ENCODE measurements at places on chromosomes 7 and 10. TPM values are rescaled to one million over a fixed set of nuclear protein-coding genes. Genes with fewer than 3 reads are reported as not detected.

DGKB gene
- polyA plus RNA-seq: not detected

DNA sequence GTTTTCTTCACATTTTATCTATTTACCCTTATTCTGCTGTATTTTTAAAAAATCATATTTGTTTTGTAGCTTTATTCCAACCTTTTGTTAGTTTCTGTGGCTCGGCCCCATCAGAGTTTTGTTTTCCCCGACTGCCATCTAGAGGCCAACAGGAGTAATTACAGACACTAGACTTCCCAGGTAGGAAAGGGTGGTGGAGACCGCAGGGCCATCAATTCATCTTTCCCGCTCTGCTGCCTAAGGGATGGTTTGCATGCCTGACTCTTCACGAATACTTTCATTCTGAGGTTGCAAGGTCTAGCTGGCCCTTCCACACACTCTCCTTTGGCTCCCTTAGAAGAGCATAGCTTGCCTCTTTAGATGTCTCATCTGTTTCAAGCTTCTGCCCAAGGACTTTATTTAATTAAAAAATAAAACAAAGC, 38.3 kb downstream of the LYZL2 start:
- H3K36me3 ChIP-seq: no peaks in the 10 kb centered on the region
- no peaks in the 10 kb centered on the region for H3K27me3 ChIP-seq
- DNase-seq: peak; percentile 52
- no peak overlapping the region for H3K27ac ChIP-seq

DNA sequence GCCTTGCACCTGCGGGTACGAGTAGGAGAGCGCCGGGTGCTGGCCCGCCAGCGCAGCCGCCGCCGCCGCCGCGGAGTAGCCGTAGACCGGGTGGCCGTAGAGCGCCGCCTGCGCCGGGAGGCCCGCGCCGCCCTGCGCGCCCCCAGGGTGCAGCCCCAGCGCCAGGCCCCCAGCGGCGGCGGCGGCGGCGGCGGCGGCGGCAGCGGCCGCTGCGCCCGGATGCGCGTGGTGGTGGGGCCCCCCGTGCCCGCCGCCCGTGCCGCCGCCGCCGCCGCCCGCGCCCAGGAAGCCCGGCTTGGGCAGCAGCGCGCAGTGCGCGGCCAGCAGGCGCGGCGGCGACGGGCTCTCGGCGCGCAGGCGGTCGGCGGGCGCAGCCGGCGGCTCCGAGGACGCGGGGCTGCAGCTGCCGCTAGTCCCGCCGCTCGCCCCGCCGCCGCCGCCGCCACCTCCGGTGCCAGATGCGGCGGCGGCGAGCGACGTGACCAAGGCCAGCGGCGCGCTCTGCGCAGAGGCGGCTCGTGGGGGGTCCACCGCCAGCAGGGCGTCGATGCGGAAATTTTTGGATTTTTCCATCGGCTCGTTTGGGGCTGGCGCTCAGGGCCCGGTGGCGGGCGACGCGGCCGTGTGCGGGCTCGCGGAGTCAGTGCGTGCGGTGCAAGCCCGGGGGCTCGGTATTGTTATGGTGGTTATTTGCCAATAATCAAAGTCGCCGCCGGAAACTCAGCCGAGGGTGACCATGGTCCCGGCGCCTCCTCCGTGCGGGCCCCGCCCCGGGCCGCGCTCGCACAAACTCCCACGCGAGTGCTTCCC, 480 bp downstream of the MNX1 start:
- H3K27ac ChIP-seq: no peak overlapping the region
- no peaks in the 10 kb centered on the region for H3K36me3 ChIP-seq
- DNase-seq: no peak
- no peak overlapping the region for H3K4me3 ChIP-seq

- DNase-seq: no peak
- H3K27ac ChIP-seq: no peak overlapping the region
- peaks cover 55% of the 10 kb centered on the region for H3K27me3 ChIP-seq
- H3K36me3 ChIP-seq: no peaks in the 10 kb centered on the region
- no peaks in the 10 kb centered on the region for H3K4me1 ChIP-seq
- no peak overlapping the region for H3K4me3 ChIP-seq
Measured at GRCh38 chr7:121330053-121330833, 1.4 kb downstream of the WNT16 start.

- H3K27ac ChIP-seq: no peak overlapping the region
- peaks cover 14% of the 10 kb centered on the region for H3K27me3 ChIP-seq
- peaks cover 41% of the 10 kb centered on the region for H3K4me1 ChIP-seq
- DNase-seq: no peak
Measured at GRCh38 chr7:22728401-22729029, 1.5 kb downstream of the IL6 start.

DNA sequence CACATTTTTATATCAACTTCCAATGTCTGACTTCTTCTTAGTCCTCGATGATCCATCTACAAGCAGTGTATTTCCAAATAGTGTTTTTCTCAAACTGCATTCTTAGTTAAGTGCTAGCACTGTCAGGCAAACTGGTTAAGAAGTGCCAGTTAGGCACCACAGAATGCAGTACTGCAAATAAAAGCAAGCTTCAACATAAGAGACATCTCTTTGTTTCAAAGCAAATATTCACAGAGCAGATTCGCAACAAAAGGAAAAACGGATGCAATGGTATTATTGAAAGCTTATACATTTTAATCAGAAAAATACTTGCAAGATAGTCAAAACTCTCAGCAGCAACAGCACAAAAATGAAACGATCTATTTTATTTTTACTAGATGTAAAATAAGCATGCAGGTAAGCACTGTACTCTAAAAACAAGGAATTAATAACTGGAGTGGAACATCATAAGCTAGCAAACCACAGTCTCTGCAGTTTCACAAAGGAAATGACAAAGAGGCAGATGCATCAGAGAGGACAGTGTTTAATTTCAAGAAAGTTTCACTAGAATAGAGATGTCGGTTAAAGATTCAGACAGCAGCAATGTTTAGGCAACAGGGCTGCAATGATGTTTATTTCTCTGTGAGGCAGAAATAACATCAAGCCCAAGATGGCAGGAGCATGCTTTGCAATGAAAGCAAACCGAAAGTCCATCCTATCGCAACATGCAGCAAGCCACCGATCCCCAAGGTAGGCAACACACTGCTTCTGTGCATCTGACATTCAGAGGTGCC, 82.0 kb downstream of the FGFR2 start:
- no peaks in the 10 kb centered on the region for H3K27me3 ChIP-seq
- H3K36me3 ChIP-seq: no peaks in the 10 kb centered on the region

CALML5 gene
- not detected for polyA plus RNA-seq

- H3K27me3 ChIP-seq: no peaks in the 10 kb centered on the region
- no peak overlapping the region for H3K4me3 ChIP-seq
- peaks cover 15% of the 10 kb centered on the region for H3K4me1 ChIP-seq
- DNase-seq: no peak
- no peak overlapping the region for H3K27ac ChIP-seq
- H3K36me3 ChIP-seq: peaks cover 80% of the 10 kb centered on the region
Measured at GRCh38 chr7:130022115-130022514, 29.1 kb downstream of the ZC3HC1 start.

GRCh38 chr7:91852263-91852741, 28.2 kb downstream of the MTERF1 start:
- peaks cover 11% of the 10 kb centered on the region for H3K4me1 ChIP-seq
- H3K4me3 ChIP-seq: no peak overlapping the region
- DNase-seq: peak; percentile 14
- no peak overlapping the region for H3K27ac ChIP-seq
- no peaks in the 10 kb centered on the region for H3K27me3 ChIP-seq
- no peaks in the 10 kb centered on the region for H3K36me3 ChIP-seq

OR9A2 gene
- not detected for polyA plus RNA-seq

YKT6 gene
- 26.4 TPM for polyA plus RNA-seq

- no peaks in the 10 kb centered on the region for H3K36me3 ChIP-seq
- H3K4me1 ChIP-seq: peaks cover 16% of the 10 kb centered on the region
- no peaks in the 10 kb centered on the region for H3K27me3 ChIP-seq
- no peak for DNase-seq
- no peak overlapping the region for H3K4me3 ChIP-seq
Measured at GRCh38 chr7:157570531-157571200, 233.9 kb downstream of the DNAJB6 start.

RNF32 gene
- polyA plus RNA-seq: 0.13 TPM

DNA sequence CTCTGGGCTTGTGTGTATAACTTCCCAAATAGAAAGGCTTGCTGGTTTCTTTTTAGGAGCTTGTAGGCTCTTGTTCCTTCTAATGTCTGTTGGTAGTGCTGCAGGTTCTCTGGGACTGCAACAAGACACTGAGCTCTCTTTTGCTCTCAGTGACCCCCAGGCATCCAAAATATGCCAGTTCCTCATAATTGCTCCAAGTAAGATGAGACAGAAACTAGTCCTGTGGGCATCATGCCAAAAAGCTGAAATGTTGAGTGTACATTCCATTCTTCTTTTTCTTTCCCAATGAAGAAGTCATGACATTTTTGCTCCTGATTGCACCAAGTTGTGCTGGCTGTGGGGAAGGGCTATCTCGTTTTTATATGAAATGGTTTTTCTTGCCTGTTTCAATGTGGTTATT, 7.1 kb upstream of the BTBD16 start:
- H3K36me3 ChIP-seq: no peaks in the 10 kb centered on the region
- no peak overlapping the region for H3K27ac ChIP-seq
- no peaks in the 10 kb centered on the region for H3K27me3 ChIP-seq
- DNase-seq: no peak
- H3K4me1 ChIP-seq: no peaks in the 10 kb centered on the region
- no peak overlapping the region for H3K4me3 ChIP-seq

DPCD gene
- 9.0 TPM for polyA plus RNA-seq

USP54 gene
- polyA plus RNA-seq: 0.28 TPM

ANKRD2 gene
- polyA plus RNA-seq: not detected

DNA sequence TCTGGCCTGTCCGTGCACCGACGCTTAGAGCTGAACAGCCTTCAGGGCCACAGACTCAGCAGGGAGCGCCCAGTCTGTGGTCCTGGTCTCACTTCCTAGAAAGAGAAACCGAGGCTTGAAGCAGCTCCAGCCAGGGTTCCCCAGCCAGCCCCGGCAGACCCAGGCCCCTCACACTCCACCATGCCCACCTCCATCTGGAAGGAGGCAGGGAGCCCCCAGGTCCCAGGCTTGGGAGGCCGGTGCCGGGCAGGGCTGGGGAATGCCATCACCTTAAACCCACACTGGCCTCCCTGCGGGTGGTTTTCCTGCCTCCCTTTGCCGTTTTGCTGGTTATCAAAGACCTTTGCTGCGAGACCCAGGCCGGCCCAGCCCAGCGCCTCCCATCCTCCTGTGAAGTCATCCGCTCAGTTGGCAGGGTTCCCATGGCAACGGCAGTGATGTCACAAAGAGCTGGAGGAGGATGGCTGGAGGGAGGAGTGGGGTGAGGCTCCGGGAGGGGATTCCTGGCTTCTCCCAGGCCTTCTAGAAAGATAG, 24.0 kb downstream of the ELFN1 start:
- H3K4me1 ChIP-seq: no peaks in the 10 kb centered on the region
- no peaks in the 10 kb centered on the region for H3K36me3 ChIP-seq
- no peak overlapping the region for H3K4me3 ChIP-seq
- no peaks in the 10 kb centered on the region for H3K27me3 ChIP-seq

SPACDR gene
- polyA plus RNA-seq: 0.40 TPM

GRID2IP gene
- polyA plus RNA-seq: not detected

HOXA13 gene
- not detected for polyA plus RNA-seq

DNA sequence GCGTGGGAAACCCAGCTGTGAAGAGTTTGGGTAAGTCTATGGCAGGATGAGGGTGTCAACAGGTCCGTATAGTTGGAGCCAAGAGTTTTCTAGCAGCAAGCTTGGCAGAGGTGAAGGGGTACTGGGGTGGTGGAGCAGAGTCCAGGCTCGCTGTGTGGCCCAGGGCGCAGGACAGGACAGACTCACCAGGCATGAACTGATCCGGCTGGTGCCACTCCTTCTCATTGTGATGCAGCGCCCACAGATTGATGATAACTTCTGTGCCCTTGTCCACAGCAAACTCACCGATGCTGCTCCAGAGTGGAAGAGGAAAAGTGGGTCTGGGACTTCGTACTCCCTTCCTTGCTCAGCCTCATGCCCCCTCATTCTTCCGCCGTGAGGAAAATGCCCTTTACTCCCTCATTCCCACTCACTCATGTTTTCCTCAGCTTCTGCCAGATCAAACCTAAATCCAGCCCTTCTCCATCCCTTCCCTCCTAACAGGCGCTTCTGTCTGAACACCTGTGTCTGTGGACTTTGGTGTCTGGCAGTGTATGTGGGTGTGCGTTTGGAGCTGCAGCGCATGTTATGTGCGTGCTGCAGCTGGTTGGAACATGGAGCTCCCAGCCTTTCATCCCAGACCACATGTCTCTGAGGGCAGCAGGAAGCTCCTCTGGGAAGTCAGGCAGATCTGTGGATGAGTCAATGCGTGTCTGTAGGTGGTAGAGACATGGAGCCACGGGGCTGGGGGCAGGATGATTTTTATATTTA, 5.7 kb downstream of the CYP17A1 start:
- DNase-seq: no peak
- no peak overlapping the region for H3K4me3 ChIP-seq
- no peaks in the 10 kb centered on the region for H3K27me3 ChIP-seq
- H3K36me3 ChIP-seq: no peaks in the 10 kb centered on the region

POM121L12 gene
- polyA plus RNA-seq: not detected

- no peaks in the 10 kb centered on the region for H3K4me1 ChIP-seq
- no peak for DNase-seq
- no peaks in the 10 kb centered on the region for H3K36me3 ChIP-seq
- no peaks in the 10 kb centered on the region for H3K27me3 ChIP-seq
Measured at GRCh38 chr10:117653170-117653515, 110.6 kb downstream of the EMX2 start.

CTTNBP2 gene
- 0.38 TPM for polyA plus RNA-seq

GRCh38 chr7:128197989-128198580, 43.0 kb upstream of the LEP start:
- H3K4me3 ChIP-seq: no peak overlapping the region
- H3K27me3 ChIP-seq: peaks cover 33% of the 10 kb centered on the region
- DNase-seq: no peak
- H3K36me3 ChIP-seq: no peaks in the 10 kb centered on the region
- peaks cover 8% of the 10 kb centered on the region for H3K4me1 ChIP-seq

GARIN1A gene
- polyA plus RNA-seq: 0.41 TPM

GRCh38 chr7:74226633-74227032, 16.8 kb downstream of the LAT2 start:
- H3K27ac ChIP-seq: peak overlapping the region; percentile 31
- peak; percentile 85 for DNase-seq
- peaks cover 34% of the 10 kb centered on the region for H3K36me3 ChIP-seq
- H3K4me1 ChIP-seq: peaks cover 93% of the 10 kb centered on the region
- H3K4me3 ChIP-seq: no peak overlapping the region

DNA sequence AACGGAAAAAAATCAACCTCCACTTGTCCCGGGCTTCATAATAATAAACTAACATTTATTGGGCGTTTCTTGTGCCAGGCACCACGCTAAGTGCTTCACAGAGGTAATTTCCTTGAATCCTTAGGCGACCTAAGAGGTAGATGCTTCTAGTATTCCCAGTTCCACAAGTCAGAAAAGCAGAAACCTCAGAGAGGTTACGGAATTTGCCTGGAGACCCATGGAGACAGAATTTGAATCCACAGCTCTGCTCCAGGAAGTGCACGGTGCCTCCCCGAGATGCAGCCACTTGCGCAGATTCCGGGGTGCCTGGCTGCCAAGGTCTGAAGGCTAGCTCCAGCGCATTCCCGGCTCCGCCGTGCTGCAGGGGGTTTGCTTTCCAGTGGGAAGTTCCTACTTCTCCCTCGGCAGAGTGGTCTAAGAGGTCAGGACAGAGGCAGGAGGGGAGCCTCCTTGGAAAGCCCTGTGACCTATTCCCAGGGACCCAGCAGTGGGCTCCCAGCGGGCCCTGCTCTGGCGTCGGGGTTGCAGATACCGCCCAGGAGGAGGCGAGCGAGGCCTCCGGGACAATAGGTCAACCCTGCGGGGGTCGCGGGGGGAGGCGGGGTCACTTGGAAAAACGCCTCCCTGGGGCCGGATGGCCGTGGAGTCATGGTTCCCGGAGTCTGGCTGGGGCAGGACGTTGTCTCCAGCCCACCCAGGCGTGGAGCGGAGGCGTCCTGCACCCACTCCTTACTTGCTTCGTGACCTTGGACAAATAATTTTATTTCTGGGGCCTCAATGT, 10.1 kb upstream of the NKX2-3 start:
- no peak overlapping the region for H3K4me3 ChIP-seq
- no peak overlapping the region for H3K27ac ChIP-seq
- H3K36me3 ChIP-seq: no peaks in the 10 kb centered on the region
- peaks cover 34% of the 10 kb centered on the region for H3K27me3 ChIP-seq

HMX3 gene
- not detected for polyA plus RNA-seq

CHST15 gene
- polyA plus RNA-seq: 82.1 TPM

FAM25G gene
- not detected for polyA plus RNA-seq
